ENCODE measurements at places on chromosomes 6 and 20. TPM values are rescaled to one million over a fixed set of nuclear protein-coding genes. Genes with fewer than 3 reads are reported as not detected.

The RCAN2 gene
- total RNA-seq = 9.0 TPM

The ZBTB12 gene
- total RNA-seq = 5.1 TPM

The METTL24 gene
- 2.8 TPM for total RNA-seq

The REV3L gene
- total RNA-seq = 30.3 TPM

The CHMP4B gene
- 91.2 TPM for total RNA-seq

The SYNE1 gene
- total RNA-seq = 166 TPM

The DEFB118 gene
- not detected for total RNA-seq

The C6orf120 gene
- total RNA-seq = 22.2 TPM

The HLA-DOA gene
- 31.2 TPM for total RNA-seq

The FRMD1 gene
- total RNA-seq = not detected

The FOXF2 gene
- total RNA-seq = 13.2 TPM

The SMLR1 gene
- total RNA-seq = not detected

The AHCY gene
- 63.8 TPM for total RNA-seq

The ETV7 gene
- 5.2 TPM for total RNA-seq

The FOXS1 gene
- 1.1 TPM for total RNA-seq

The LPA gene
- total RNA-seq = 0.30 TPM

The HIVEP2 gene
- 13.1 TPM for total RNA-seq

The SLC52A3 gene
- 1.1 TPM for total RNA-seq

The BNIP5 gene
- total RNA-seq = not detected

The TRIM15 gene
- not detected for total RNA-seq

The FRK gene
- total RNA-seq = 7.4 TPM

The PEX3 gene
- total RNA-seq = 14.7 TPM

The BTNL2 gene
- total RNA-seq = not detected

The ALDH5A1 gene
- 13.8 TPM for total RNA-seq

The LSM2 gene
- total RNA-seq = 30.5 TPM

Measured in lower lobe of right lung (tissue), 2 donors.